Spleen (tissue), 13 donors: ENCODE measurements at places on chromosomes 1 and 21.

GRCh38 chr1:8133657-8134430 lies 107.7 kb upstream of the ERRFI1 start:
- no peak for DNase-seq

DNA sequence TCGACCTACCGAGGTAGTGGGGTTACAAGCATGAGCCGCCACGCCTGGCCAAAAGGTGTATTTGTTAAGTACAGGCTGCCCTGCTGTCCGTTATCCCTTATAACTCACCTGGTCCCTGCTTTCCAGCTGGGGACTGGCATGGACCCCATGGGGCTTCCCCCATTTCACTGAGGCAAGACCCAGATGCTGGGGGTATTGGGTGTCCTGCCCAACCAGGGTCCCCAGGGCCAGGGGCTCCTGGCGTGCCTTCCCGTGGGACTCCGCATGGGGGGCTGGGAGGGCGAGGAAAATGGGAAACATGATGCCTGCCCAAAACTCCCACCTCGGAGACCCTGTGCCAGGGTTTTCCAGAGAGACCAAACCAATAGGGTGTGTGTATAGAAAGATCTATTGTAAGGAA lies 64.4 kb downstream of the FAAP20 start:
- DNase-seq = peak; percentile 71

- no peak for DNase-seq
Observed at GRCh38 chr1:231546693-231547092, 18.2 kb downstream of the TSNAX start.

DNA sequence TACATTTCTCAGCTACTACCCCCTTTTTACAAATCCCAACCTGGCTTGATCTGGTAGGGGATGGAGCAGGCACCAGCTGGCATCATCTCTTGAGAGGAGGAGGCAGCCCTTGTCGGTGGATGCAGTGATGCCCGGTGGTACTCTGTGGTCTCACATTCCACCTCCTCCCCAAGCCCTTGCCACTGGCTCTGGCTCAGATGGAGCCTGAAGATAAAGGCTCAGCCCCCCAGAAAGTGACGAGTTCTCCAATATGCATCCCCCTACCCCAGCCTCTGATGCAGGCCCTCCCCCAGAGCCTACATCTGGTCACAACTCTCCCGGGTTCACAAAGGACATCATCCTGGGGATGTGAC lies 3.8 kb upstream of the GOLT1A start:
- DNase-seq = no peak

DNA sequence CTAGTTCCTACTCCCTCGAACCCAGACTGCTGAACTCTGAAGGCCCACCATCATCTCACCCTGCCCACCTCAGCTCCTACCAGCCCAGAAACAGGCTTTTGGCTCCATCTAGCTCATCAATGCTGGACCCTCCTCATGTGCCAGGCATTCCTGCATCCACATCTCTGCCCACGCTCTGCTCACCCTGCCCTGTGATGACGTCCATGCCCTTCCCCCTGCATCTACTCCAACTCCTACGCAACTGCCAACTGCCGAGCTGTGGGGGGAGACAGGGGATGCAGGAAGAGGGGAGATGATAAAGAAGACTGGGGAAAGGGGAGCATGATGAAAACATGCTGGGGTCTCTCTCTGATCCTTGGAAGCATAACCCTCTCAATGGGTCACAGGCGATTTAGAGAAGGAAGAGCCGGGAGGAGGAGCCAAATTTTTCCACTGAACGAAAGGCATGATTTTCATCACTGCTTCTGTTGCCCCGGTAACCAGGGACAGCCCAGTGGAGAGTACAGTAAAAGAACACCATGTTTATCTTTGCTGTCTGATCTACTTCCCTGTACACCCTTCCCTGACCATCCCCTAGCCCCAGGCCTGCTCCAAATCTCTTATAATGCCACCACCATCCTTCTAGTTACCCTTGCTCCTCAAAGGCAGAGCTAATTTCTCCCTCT lies 44.3 kb downstream of the CD34 start:
- no peak for DNase-seq

- no peak for DNase-seq
Observed at GRCh38 chr21:34034369-34035014, 38.9 kb upstream of the MRPS6 start.

DNA sequence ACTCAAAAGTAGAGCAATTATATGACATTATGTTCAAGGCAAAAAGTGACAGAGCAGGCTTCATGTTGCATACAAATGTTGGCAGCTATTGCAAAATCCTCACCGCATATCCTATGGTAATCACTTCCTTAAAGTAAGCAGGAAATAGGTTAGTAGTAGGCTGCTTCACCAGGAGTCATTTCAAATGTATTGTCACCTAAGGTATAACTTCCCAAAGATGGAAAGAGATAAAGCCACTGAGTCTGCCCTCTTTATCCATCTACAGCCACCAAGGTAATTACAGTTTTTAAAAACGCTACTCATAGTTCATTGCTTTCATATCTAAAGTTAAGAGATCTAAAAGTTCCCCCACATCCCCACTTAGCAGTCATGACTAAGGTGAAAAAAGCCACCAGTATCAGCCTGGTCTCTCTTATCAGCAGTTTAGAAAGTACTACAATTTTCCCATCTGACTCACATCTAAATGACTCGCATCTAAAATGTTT lies 31.6 kb upstream of the UBE2U start:
- DNase-seq = no peak

- no peak for DNase-seq
Observed at GRCh38 chr1:106290805-106291501, 765.5 kb upstream of the PRMT6 start.

GRCh38 chr1:10575616-10576015 lies 100.9 kb downstream of the PEX14 start:
- no peak for DNase-seq

DNA sequence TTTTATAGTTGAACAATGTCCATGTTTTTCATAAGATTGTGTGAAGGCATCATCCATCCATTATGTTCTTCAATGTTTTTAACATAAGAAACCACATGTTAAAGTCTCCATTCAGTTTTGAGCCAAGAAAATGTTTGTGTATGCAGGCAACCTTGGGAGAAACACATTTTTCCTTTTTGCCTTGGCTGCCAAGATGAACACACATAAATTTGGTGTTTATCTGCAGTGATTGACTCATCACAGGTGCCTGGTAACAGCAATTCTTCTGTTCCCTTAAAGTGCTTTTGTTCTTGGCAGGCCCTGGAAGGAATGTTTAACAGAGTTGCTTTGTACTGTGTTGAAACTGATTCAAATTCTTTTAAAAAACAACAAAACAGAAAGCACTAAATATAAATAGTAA lies 709.9 kb upstream of the ADGRL4 start:
- no peak for DNase-seq

GRCh38 chr1:37016121-37016520 lies 18.2 kb downstream of the GRIK3 start:
- no peak for DNase-seq

GRCh38 chr1:244383278-244383884 lies 68.3 kb downstream of the ADSS2 start:
- no peak for DNase-seq

- no peak for DNase-seq
Observed at GRCh38 chr1:18662286-18662639, 31.6 kb downstream of the PAX7 start.

DNA sequence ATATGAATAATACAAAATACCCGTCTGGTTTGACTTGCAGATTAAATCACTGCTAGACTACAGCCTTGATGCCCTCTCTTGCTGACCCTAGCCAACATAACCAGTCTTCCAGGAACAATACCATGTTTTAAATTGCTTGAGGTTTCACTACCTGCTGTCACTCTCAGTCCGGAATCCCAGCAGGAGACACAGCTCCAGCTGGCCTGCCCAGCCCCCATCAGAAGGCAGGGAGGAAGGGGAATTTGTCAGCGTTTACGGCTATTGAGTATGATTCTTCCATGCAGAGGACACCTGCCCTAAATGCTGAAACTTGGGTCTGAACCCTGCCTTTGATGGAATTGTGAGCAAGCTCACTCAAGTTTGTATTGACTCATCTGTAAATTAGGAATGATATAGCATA lies 33.0 kb downstream of the ZNF496 start:
- no peak for DNase-seq

DNA sequence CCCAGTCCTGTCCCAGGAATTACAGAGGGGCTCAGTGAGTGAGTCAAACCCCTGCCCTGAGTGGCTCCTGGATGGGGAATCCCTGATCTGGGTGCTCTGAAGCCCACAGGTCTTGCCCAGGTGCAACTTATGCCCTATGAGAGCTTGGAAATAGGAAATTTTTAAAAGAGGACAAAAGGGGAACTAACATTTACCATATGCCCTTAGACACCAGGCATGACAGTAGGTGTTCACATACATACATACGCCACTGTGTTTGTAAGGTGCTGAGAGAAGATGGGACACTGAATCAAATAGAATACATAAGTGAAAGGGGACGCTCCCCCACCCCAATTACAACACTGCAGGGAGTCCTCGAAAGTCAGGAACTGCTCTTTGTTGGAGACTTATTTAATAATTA lies 1.4 kb downstream of the CFAP45 start:
- DNase-seq = no peak

DNA sequence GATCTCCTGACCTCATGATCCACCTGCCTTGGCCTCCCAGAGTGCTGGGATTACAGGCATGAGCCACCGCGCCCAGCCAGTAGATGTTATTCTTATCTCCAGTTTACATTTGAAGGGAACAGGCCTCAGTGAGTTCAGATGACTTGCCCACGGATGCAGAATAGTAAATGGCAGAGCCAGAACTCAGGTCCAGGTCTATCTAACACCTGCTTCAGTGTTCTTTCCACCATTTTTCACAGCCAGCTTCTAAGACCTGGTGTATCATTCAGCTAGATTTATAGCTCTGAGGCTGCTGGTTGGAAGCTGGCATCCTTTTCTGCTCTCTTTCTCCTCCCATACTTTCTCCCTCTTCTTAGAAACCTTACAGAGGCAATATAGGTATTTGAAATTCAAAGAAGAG lies 10.8 kb downstream of the FABP3 start:
- no peak for DNase-seq

DNA sequence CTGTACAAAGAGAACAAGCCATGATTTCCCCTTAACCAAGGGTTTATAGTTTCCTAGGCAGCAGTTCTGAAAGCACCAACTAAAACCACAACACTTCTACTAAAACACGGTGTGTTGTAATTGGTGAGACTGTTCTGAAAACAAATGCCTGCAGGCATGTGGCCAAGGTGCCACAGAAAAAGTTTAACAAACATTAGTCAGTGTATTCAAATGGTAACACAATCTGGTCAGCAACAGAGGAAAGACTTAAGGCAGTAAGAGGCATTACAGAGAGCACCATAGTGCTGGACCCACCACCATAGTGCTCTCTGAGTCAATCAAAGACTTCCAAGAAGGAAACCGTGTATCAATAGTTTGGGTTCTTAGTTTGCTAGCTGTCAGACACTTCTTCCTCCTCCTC lies 16.7 kb downstream of the SNIP1 start:
- no peak for DNase-seq

GRCh38 chr21:37784591-37785318 lies 131.5 kb downstream of the KCNJ6 start:
- no peak for DNase-seq

- no peak for DNase-seq
Observed at GRCh38 chr1:51048021-51048420, 54.0 kb upstream of the C1orf185 start.

DNA sequence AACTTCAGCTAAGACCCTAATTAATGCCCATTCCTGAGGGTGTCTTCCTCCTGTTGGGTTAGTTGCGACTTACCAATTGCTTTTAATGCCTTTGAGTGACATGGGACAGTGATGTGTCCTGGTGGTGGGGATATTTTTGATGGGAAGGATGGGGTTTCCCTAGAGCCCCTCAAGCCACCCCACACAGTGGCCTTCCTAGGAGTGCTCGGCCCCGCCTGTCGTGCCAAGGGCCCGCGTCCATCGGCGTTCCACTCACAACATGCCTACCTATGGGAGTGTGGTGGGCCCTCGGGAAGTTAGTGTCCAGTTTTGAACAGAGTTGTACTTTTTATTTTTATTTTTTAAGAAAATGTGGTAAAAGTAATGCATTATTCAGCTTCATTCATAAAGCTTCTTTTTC lies 50.1 kb upstream of the TSPAN2 start:
- DNase-seq = no peak

DNA sequence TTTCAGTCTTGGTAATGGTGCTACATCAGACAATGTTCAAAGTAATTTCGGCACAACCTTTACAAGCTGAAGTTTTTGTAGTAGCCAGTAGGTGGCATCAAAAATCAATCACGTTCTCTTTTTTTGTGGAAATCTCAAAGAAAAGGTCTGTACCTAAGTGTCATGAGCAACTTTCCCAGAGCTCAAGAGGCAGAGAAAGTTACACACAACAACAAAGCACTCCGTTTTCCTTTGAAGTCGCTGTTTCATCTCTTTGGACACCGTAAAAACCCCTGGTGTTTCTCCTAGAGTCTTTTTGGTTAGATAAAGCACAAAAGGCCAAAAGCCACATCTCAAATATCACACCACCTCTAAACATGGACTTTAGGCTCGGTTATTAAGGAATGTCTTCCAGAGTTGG lies 131.6 kb downstream of the LHX8 start:
- DNase-seq = no peak

GRCh38 chr1:170460414-170461155 lies 71.4 kb upstream of the GORAB start:
- no peak for DNase-seq

- peak; percentile 88 for DNase-seq
Observed at GRCh38 chr21:42818328-42818749, 61.0 kb downstream of the WDR4 start.

DNA sequence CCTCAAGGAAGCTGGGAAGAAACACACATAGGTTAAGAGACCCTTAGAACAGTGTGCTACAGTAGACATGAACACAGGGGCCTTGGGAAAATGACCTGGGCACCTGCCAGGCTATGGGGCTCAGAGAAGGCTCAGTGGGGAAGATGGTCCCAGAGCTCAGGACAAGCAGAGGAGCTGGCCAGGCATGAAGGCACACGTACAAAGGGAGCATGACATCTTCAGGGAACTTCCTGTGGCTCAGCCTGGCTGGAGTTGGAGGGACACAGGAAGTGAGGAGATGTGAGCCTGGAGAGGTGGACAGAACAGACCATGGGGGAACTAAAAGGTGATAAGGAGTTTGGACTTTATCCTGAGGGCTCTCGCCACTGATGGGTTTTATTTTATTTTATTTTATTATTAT lies 3.8 kb upstream of the SLC50A1 start:
- no peak for DNase-seq

GRCh38 chr1:199854686-199855321 lies 172.7 kb upstream of the NR5A2 start:
- no peak for DNase-seq
